ENCODE measurements at places on chromosomes 3 and 15. TPM values are rescaled to one million over a fixed set of nuclear protein-coding genes. Genes with fewer than 3 reads are reported as not detected.

The LMAN1L gene
- total RNA-seq = not detected

The AADAC gene
- total RNA-seq = not detected

The C3orf49 gene
- total RNA-seq = not detected

The ARHGEF3 gene
- total RNA-seq = 10.8 TPM

DNA sequence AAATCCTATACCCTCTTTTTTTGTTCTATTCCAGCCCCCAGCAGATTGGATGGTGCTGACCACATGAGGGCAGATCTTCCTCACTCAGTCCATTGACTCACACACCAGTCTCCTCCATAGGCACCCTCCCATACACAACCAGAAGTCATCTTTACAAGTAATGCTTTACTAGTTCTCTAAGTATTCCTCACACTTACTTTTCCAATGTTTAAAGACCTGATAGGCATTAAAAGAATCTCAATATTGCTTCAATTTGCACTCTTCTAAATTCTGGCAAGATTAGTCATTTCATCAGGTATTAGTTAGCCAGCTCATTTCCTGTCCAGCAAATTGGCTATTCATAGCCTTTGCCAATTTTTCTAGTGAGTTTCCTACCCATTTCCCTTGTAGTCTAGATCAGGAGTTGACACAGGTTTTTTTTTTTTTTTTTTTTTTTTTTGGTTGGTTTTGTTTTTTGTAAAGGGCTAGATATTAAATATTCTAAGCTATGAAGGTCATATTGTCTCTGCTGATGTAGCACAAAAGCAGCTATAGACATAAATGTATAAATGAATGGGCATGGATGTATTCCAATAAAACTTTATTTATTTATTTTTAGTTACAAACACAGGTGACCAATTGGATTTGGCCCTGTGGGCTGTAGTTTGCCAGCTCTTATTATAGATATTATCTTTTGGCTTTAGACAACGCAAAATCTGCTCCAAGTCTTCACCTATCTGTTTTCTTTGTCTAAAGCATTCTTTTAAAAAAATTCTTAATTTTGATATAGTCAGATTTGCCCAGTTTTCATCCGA is 76.1 kb downstream of the ABHD5 start:
- H3K27ac ChIP-seq = no peak overlapping the region
- peaks cover 8% of the 10 kb centered on the region for H3K4me1 ChIP-seq
- DNase-seq = no peak
- H3K4me3 ChIP-seq = no peak overlapping the region
- no peaks in the 10 kb centered on the region for H3K27me3 ChIP-seq
- no peaks in the 10 kb centered on the region for H3K36me3 ChIP-seq

GRCh38 chr3:40583691-40584090 is 58.9 kb downstream of the ZNF621 start:
- peaks cover 6% of the 10 kb centered on the region for H3K27me3 ChIP-seq
- H3K4me3 ChIP-seq = no peak overlapping the region
- H3K4me1 ChIP-seq = peaks cover 31% of the 10 kb centered on the region
- H3K36me3 ChIP-seq = no peaks in the 10 kb centered on the region

All from glutamatergic neuron (in vitro differentiated cells).